ENCODE measurements at places on chromosomes 1 and 21.

DNA sequence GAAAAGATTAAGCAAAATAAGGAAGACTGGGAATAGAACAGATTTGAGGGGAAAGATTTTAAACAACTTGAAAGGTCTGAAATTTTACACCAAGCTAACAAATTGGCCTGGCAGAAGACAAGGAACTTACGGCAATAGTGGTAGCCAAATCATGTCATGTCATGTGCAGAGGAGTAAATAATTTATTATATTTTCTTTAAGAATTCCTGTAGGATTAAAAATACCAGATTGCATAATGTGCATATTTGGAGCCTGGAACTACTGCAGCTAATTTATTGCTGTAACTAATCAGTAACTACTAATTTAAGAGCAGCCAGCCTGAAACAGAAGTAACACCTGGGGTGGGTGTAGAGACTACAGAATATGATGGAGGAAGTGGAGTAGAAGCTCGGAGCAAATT lies 334.3 kb downstream of the TGFB2 start:
- no peak for DNase-seq

GRCh38 chr1:228989992-228990827 lies 254.9 kb downstream of the RHOU start:
- DNase-seq: no peak

GRCh38 chr21:39681257-39681656 lies 63.7 kb upstream of the IGSF5 start:
- DNase-seq: no peak

- DNase-seq: no peak
These were observed 1.3 kb downstream of the PLA2G2E start for GRCh38 chr1:19922015-19922688.

DNA sequence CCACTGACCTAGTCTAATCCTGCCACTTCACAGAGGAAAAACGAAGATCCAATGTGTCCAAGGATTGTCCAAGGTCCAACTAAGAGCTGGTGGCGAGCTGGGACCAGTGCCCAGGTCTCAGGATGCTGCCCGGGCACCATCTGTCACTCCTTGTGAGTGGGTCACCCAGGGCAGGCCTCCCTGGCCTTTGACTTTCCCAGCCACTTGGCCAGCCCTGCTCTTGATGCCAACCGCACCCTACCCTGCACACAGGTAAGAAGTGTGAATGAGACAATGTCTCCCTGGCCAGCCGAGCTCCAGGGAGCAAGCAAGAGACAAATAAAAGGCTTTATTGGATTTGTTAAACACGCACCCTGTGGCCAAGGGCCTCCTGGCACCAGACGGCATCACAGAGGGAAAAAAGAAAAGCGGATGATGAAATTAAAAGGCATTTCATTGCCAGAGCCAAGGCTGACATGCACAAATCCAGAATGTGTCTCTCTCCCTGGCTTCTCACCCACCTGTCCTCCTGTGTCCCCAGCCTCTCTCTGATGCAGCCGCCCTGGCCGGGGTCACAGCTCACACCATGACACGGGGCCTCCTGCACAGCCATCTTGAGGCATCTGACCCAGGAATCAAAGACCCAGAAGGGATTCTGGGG lies 72.8 kb downstream of the CAMK2N1 start:
- no peak for DNase-seq

DNA sequence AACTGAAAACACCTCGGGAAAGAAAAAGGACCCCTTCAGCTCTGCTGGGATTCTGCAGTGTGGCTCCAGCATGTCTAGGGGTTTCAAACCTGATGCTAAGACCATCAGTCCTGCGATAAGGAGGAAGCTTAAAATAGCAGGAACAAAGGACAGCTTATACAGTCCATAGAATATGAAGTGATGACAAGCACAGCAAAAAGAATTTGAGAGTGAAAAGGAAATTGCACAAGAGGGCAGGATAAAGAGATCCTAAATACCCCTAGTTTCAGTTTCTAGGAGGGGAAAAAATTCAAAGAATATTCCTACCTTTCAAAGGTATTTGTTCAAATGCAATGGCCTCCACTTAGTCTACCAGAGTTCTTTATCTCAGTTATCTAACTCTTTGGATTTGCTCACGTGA lies 171.4 kb downstream of the TGFB2 start:
- no peak for DNase-seq

DNA sequence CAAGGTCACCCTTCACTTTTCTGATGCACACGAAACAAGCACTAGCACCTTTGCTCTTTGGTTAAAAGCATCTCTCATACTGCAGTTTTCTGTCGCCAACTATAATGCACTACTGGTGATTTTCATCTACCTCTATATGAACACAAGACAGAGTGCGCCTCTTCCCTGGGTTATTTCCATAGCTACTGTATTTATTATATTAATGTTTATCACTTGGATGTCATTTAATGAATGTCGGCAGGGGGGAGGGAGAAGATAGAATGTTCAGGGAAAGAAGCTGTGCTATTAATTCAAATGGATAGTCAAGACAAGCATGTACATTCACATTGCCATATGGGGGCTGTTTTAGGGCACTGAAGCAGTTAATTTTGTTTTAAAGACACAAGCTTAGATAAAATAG lies 174.1 kb upstream of the SAMSN1 start:
- no peak for DNase-seq

DNA sequence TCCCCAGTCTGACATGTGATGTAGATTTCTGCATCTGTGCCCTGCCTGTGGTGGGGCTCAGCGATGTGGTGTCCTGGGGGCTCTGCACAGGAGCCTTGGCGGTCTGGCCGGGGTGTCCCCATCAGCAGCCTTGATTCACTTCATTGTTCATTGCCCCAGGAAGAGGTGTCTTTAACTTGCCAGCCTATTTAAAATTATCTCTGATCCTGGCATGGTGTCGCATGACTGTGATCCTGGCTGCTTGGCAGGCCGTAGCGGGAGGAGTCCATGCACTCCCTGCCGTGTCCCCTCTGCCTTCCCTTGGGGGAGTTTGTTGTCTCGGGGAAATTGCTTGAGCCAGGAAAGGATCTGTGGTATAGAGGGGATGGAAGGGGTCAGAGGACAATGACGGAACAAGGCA lies 59.9 kb downstream of the TRIM11 start:
- DNase-seq: no peak

- no peak for DNase-seq
These were observed 35.4 kb downstream of the CENPF start for GRCh38 chr1:214638459-214638807.

GRCh38 chr1:65946960-65947359 lies 154.3 kb downstream of the PDE4B start:
- DNase-seq: no peak

GRCh38 chr1:117181630-117182041 lies 29.1 kb downstream of the VTCN1 start:
- DNase-seq: no peak

DNA sequence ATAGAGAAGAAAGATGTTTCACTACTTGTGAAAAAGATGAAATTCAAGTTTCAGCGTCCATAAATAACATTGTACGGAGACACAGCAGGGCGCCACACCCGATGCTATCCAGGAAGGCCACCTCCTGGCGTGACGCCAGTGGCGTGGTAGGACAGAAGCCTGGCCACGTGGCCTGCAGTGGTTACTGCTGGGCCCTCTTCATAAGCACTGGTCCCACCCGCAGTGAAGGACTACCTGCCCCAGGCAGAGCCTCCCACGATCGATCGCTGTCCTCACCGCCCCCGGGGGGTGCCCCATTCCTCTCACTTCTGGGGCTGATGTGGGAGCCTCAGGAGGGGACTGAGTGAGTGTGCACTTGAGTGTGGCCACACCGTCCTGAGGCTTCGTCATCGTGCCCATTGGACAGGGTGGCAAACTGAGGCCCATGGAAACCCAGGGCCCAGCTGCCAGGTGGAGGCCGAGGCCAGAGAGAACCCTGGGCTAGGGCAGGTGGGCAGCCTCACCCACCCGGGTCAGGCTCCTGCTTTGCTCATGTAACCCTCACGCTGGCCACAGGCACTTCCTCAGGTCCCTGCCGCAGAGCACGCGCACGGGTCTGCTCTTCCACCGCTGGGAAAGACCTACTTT lies 11.7 kb upstream of the HES5 start:
- no peak for DNase-seq

DNA sequence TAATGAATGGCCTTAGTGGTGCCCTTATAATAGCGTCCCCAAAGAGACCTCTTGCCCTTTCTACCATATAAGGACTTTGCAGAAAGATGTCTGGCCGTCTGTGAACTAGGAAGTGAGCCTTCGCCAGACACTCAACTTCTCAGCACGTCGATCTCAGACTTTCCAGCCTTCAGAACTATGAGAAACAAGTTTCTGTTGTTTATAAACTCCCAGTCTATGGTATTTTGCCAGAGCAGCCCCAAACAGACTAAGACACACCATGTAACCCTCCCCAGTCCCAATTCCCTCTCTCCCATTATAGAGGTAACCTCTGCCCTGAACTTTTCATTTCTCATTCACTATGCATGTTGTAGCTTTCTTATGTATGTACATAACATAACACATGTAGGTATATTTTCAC lies 55.7 kb downstream of the NID1 start:
- DNase-seq: no peak

GRCh38 chr1:143748906-143749305 lies 222.9 kb downstream of the FAM72C start:
- no peak for DNase-seq

- DNase-seq: no peak
These were observed 62.7 kb downstream of the ESRRG start for GRCh38 chr1:216660561-216660960.

- no peak for DNase-seq
These were observed 66.3 kb downstream of the CNST start for GRCh38 chr1:246632281-246633168.

GRCh38 chr1:171166361-171166760 lies 18.7 kb upstream of the FMO2 start:
- DNase-seq: no peak

DNA sequence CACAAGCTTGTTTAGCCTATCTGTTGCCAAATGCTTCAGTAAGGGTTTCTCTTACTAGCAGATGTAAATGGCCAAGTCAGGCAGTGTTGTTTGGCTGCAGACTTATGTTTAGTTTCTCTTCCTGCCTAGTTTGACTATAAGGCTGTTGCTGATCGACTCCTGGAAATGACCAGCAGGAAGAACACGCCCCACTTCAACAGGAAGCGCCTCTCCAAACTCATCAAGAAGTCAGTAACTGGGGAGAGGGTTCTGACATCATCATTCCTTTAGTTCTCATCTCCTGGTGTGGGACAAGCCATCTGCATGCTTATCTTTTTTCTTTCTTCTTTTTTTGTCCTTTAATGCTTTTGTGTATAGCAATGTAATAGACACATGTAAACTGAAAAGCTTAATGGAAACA lies 25.1 kb downstream of the RRP1B start:
- DNase-seq: no peak

DNA sequence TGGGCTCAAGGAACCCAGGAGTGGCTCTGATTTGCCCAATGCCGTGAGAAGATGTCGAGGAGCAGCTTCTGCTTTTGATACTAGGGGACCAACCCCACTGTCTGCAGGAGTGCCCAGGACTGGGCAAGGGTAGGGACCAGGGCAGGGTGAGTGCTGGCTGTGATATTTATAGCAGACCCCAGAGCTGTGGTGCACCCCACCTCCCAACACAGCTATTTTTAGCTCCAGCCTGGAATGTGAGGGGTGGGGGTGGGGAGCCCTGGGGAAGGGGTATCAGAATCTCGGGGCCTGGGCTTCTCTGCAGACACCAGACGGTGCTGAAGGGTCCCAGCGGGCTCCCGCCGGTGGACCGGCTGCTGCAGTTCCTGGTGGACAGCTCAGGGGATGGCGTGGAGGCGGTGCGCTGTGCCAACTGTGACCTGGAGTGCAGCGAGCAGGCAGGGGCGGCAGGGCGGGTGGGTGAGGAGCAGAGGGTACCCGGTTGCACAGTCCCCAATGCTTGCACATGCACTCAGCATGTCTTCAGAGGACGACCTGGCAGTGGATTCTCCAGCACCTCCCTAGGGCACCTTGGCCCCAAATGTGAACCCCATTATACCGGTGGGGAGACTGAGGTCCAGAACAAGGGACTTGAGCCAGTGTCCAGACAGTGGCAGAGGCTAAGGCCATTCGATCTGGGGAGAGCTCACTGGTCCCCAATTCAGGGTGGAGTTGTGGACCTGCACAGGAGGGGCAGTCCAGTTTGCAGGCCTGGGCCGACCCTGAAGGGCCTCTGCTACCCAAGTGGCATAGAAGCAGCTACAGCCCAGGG lies 1.4 kb downstream of the RNF207 start:
- DNase-seq: no peak

GRCh38 chr1:96649301-96649700 lies 72.3 kb upstream of the PTBP2 start:
- DNase-seq: no peak

DNA sequence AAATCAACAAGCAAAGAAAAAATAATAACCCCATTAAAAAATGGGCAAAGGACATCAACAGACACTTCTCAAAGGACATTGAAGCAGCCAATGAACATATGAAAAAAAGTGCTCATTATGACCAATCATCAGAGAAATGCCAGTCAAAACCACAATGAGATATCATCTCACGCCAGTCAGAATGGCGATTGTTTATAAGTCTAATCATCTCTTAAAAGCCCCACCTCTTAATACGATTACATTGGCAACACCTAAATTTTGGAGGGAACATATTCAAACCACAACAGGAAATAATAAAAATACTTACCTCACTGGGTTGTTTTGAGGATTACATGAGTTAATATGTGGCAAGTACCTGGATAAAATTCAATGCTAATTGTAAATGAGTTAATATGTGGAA lies 57.1 kb upstream of the PLPPR4 start:
- DNase-seq: no peak

DNA sequence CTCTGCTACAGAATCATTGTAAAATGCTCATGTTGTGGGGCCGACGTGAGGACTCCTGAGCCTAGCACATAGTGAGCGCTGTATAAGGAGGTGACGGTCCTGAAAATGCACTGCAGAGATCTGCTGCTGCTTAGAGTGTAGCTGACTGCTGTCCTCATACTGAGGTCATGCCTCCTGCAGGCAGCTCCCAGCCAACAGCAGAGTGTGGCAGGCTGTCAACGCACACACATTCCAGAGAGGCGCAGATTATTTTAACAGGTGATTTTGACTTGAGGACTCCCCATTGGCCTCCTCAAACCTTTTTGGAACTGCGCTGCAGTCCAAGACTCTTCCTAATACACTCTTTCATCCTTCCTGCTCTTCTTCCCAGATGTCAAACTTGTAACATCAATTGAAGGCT lies 119.8 kb upstream of the KCNJ6 start:
- no peak for DNase-seq

DNA sequence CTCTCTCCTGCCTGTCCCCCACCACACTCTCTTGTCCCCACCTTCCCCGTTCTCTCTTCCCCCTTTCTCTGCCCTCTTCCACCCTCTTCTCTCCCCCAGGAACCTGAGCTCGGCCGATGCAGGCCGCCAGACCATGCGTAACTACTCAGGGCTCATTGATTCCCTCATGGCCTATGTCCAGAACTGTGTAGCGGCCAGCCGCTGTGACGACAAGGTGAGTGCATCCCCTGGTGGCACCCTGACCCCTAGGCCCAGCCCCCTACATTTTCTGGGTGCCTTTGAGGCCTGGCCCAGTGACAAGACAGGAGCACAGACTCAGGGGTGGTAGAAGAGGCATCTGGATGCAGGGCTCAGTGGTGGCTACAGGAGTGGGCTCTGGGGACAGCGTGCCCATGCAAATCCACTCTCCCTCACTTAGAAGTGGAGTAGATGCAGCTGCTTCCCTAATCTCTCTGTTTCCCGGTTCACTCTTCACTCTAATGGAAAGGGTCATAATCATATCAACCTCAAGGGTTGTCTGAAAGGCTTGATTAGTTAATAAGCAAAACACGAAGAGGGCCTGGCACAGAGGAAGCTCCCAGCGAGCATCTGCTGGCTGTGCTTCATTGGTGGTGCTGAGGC lies 37.0 kb downstream of the PKP1 start:
- DNase-seq: no peak

GRCh38 chr1:85465099-85465785 lies at the start of gene DDAH1:
Gene DDAH1 (minus strand): TSS chr1:85465159. CDS start chr1:85465045, 114 bp downstream.
- DNase-seq: peak; percentile 21

All from activated T-cell treated with anti-CD3 and anti-CD28 coated beads, Interleukin-2, amount 50 U/mL, for 48 hours (primary cell).